ENCODE measurements at places on chromosomes 3 and 15.

- DNase-seq, result no peak
These were observed 278.3 kb downstream of the LRTM1 start for GRCh38 chr3:54649551-54649950.

GRCh38 chr3:65830948-65831732, 207.6 kb downstream of the MAGI1 start:
- DNase-seq, result no peak

- DNase-seq, result no peak
These were observed 7.3 kb upstream of the TNFSF10 start for GRCh38 chr3:172530566-172530965.

DNA sequence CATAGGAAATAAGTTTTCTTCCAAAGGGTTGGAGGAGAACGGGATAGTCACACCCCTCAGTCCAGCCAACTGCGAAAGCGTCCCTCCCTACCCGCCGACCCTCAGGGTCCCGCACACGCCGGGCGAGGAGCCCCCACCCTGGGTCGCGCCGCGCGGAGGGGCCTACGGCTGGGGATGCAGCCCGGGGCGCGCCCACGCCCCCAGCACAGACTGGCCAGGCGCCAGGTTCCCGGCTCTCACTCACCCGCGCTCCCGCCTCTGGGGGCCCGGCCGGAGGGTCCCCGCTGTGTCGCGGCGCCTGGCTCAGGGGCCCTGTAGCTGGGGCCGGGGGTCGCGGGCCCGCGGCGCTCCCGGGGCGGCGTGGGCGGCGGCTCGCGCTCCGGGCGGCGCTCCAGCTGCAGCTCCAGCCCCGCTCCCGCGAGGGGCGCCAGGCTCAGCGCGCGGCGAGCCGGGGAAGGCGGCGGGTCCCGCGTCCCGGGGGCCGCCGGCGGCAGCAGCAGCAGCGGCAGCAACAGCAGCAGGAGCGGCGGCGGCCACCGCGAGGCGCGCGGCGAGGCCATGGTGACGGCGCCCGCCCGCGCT, 375 bp downstream of the HEG1 start:
- DNase-seq, result no peak

GRCh38 chr3:13707456-13707855, 158.5 kb downstream of the FBLN2 start:
- no peak for DNase-seq

- DNase-seq, result no peak
These were observed 136.8 kb upstream of the ANKRD28 start for GRCh38 chr3:15934389-15935195.
